ENCODE measurements at places on chromosomes 2 and 18.

DNA sequence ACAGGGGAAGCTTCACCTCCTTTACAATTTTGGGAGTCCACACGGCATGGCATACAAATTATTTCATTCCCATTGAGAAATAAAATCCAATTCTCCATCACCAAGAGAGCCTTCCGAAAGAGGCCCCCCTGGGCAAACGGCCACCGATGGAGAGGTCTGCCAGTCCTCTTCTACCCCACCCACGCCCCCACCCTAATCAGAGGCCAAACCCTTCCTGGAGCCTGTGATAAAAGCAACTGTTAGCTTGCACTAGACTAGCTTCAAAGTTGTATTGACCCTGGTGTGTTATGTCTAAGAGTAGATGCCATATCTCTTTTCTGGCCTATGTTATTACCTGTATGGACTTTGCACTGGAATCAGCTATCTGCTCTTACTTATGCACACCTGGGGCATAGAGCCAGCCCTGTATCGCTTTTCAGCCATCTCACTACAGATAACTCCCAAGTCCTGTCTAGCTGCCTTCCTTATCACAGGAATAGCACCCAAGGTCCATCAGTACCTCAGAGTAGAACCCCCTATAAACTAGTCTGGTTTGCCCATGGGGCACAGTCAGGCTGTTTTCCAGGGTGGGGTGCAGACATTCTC, 58.3 kb downstream of the BCL11A start:
- DNase-seq = no peak

DNA sequence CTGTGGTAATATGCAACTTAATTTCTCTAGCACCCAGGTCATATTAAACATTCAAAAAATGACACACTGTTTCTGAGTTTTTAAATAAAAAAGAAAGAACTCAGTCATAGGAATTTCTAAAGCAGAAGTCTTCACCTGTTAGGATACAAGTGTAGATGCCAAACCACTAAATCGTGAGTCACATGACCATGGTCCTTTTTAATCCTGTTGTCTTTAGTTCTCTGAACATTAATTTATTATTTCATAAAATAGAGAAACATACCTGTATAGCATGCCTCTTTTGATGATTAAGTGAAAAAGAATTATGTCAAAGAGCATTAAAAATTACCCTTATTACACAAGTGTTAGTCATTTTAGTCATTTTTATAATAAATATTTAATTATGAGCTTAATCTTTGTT, 398.8 kb downstream of the CCDC85A start:
- no peak for DNase-seq

- DNase-seq = no peak
Measured at GRCh38 chr18:54647176-54647575, 56.1 kb downstream of the DYNAP start.

DNA sequence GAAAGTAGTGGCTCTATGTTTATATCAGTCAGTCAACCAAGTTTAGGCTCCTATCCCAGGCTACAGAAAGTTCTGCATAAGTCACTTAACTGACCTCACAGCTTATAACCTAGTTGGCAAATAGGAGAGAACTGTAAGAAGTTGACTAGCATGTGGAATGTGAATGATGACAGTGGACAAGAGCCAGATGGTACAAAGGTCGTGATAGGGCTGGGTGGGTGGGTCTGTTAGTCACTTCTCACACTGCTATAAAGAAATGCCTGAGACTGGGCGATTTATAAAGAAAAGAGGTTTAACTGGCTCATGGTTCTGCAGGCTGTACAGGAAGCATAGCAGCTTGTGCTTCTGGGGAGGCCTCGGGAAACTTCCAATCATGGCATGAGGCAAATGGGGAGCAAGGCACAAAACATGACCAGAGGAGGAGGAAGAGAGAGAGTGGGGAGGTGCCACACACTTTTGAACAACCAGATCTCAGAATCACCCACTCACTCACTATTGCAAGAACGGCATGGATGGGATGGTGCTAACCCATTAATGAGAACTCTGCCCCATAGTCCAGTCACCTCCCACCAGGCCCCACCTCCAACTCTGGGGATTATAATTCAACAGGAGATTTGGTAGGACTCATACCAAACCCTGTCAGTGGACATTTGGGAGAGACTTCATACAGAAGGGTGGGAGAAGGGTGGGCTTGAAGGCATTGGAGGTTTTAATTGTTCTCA, 68.8 kb downstream of the LTBP1 start:
- DNase-seq = no peak

DNA sequence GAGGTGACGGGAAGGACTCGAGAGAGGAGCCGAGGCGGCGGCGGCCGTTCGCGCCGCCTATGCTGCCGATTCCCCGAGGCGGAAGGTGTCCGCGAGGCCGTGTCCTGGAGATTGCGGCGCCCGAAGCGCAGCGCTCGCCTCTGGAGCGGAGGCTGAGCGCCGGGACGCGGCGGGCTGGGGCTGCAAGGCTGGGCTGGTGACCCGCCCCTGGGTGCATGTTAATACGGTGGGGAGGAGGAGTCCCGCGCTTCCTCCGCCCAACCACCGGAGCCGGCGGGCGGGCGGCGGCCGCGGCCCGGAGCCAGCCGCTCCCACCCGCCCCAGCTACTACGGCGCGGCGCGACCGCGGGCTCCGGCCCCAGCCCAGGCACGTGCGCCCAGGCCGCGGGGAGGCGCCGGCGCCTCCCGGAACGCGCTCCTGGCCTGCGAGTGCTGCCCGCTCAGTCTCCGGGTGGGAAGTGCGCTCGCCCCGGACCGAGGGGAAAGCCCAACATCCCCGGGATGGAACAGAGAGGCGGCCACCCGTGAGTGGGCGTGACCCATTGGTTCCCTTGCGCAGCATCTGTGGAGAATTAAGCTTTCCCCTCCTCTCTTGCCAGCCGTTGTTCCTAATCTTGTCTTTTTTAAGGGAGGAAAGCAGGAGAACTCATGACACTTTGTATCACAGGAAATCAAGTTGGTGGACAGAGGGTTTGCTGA, at the start of gene DLGAP1:
TSS of gene DLGAP1 (minus strand) at position 195 of the 699 bp plus-strand sequence.
- no peak for DNase-seq

GRCh38 chr18:3585656-3586509, 135.9 kb downstream of the TGIF1 start:
- peak; percentile 65 for DNase-seq

DNA sequence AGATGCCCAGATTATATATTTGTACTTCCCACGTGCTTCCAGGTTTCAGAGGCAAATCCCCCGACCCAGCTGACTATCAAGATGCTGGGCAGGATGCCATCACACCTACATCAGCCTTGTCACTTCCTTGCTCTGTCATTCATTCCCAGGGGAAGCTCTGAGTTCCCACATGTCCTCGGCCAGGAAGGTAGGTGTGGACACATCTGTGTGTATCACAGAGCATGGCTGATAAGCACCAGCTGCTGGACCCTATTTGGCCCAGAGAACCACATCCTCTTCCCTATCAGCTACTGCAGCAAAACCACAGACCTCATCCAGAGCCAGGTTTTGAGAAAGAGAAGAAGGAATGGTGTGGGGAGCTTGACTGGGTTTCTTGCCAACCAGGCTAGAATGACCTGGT, 31.9 kb upstream of the ITGA6 start:
- no peak for DNase-seq

DNA sequence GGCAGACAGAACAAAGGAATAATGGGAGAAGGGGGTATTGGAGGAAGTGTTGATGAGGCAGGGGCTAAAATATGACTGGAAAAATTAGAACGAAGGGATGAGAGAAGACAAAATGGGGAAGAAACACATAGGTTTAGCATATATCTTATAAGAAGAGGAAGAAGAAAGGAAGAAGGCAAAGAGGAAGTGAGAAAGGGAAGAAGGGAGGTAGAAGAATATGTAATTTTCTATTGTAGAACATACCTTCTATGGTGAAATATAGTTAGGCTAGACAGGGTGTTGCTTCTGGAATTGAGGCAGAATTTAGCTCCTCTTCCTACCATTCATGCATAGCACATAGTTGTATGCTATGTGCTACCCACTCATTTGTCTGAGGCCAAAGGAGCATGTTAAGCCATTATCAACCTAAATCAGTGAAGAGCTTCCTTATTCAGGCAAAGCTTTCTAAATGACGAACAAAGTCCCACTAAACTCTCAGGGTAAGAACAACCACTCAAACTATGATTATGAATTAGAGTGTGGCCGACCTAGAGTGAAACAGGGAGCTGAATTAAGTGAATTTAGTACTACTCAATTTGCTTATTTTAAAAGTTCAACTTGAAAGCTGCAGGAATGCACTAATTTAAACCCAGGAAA, 180.9 kb upstream of the GALNT5 start:
- no peak for DNase-seq

DNA sequence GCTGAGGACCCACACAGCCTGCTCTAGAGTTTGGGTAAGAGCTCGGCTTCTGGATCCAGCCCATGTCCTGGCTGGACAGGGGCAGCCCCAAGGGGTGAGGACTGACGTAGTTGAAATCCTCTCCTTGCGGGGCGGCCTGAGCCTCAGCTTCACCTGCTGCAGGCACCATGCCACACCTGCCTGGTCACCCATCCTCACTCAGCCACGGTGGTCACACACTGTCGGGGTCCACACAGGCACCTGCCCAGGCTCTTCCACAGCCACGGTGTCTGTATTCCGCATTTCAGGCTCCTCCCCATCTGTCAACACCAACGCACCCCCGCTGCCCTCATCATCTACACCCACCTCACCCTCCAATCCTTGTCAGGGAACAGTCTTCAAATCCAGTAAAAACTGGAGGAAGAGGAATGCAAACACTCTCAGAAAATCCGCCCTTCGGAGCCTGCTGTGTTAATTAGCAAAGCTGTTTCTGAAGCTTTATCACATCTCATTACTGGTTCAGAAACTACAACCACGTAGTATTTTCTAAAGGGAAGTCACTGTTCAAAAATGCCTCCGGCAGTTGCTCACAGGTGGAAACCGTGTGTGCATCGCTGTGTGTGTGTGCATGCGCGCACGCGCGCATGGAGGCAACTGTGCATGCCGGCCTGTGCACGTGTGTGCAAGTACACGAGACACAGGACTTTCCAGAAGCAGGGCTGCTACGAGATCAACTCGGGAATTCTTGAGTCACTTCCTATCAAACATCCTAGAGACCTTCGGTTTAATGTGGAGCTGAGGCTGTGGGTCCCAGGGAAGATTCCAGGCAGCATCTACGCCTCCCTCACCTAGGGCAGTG, 38.2 kb downstream of the SLC66A2 start:
- no peak for DNase-seq

- DNase-seq = no peak
Measured at GRCh38 chr2:162245781-162246180, 2.5 kb upstream of the FAP start.

DNA sequence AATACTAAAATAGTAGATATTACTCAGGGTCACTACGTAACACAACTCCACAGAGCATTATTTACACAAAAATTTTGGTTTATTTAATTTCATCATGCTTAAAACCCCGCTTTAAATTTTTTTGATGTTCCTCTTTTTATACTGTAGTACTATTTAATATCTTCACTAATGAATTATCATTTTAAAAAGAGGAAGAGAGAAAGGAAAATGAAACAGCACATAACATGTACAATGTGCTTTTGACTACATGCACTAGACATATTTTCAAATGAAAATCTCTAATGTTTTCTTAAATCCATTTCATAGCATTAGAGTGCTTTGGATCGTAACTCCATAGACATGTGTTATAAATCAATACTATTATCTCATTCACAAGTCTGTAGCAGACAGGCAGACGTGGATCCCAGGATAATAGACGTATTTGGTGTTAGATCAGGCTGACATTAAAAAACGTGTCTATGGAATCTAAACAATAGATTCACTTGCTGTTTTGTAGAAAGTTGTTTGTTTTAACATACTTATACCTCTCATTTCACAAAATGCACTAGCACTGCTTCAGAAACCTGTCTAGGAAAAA, 897.0 kb downstream of the CPS1 start:
- DNase-seq = no peak

DNA sequence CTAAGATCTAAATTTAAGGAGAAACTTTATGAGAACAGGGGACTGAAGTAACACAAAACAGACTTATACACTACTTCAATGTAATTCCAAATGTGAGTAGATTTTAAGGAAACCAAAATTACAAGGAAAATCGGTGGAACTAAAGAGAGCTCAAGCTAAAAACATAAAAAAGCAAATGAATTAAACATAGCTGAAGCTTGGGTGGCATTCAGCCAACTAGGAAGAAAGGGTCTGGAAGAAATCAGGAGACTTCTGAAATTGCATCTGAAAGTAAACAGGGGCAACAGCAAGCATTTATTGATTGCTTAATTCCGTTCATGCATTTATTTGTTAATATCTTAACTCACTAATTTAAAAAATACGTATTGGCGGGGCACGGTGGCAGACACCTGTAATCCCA, 727.3 kb upstream of the PKDCC start:
- DNase-seq = no peak

DNA sequence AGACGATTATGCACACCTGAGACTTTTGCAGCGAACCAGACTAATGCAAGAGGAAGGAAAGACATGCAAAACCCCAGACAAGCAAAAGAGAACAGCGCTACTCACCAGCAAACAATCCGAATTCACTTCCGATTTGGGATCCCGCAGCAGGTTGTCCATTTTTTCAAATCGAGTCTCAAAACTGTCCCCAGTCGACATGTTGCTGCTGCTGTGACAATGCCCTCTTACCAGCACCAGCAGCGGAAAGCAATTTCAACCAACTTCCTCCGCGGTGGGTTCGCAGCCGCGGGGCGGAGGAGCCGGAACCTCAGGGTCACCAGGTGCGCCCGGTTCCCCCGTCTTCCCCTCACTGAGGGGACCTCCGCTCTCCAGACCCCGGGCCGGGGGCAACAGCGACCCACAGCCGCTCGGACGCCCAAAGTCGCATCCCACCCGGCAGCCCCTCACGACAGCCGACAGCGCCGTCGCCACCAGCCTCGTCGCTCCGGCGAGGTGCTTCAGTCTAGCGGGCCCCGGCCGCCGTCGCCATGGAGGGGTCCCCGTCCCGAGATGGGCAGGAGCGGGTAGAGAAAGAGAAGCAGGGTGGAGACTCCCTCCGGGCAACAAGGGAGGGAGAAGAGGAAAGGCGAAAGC, 784 bp downstream of the ROCK1 start:
- DNase-seq = no peak

- DNase-seq = no peak
Measured at GRCh38 chr2:172931256-172931894, 144.3 kb upstream of the MAP3K20 start.

DNA sequence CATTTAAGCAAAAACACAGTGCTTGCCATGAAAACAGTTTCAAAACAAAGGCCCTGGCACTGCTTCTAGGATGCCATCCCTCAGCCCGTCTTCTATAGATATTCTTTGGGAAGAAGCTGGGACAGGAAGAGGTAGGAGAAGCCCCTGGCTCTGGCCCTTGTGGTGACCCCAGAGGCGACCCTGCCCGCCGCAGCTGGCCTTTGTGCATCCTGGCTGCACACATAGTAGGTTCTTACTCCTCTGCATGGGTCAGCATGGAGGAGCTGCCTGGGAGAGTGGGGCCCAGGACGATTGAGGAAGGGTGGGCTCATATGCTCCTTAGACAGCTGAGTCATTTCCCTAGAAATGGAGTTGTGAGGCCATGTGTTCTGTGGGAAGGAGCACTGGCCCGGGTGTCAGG, 44.4 kb upstream of the OTOF start:
- no peak for DNase-seq
